HepG2 (cell line): ENCODE measurements at places on chromosomes 5 and 9. TPM values are rescaled to one million over a fixed set of nuclear protein-coding genes. Genes with fewer than 3 reads are reported as not detected.
A peak's percentile ranks its signal among the peaks of the same experiment; 100 is the strongest.

- H3K4me3 ChIP-seq: no peak overlapping the region
- H3K4me1 ChIP-seq: no peaks in the 10 kb centered on the region
Measured at GRCh38 chr5:146042628-146043279, 62.6 kb downstream of the PLAC8L1 start.

- H3K4me3 ChIP-seq: peak overlapping the region; percentile 94
- no peaks in the 10 kb centered on the region for H3K27me3 ChIP-seq
- no peaks in the 10 kb centered on the region for H3K36me3 ChIP-seq
- H3K4me1 ChIP-seq: peaks cover 21% of the 10 kb centered on the region
- H3K27ac ChIP-seq: peak overlapping the region; percentile 79
Measured at GRCh38 chr5:159263569-159263905, 447 bp downstream of the UBLCP1 start.

DNA sequence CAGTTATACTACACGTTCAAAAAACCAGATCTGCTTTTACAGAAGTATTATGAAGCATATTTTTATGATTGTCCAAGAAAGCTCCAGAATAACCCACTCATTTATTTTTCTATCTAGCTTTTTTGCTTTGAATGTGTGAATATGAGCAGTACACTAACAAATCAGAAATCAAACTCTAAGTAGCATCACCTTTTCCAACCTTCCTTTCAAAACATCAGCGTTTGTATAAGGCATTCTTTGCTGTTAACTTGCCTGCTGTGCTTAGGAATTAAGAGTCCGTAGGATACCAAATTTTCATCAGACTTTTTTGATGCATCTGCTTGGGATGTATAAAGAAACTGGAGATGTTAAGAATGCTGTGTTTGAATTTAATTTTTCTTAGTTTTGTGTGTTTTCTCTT, 3.8 kb downstream of the TLE4 start:
- H3K27ac ChIP-seq: no peak overlapping the region
- peaks cover 31% of the 10 kb centered on the region for H3K27me3 ChIP-seq
- H3K4me3 ChIP-seq: no peak overlapping the region
- H3K36me3 ChIP-seq: no peaks in the 10 kb centered on the region
- peaks cover 5% of the 10 kb centered on the region; the same call in 1 of the 2 replicates for H3K4me1 ChIP-seq

- H3K4me1 ChIP-seq: no peaks in the 10 kb centered on the region
Measured at GRCh38 chr9:31582561-31582960, 801.9 kb upstream of the ACO1 start.

The OBP2B gene
- total RNA-seq: not detected in 2 replicates

The SURF6 gene
- total RNA-seq: 13.3 and 14.7 TPM in 2 replicates

The SPINK6 gene
- total RNA-seq: not detected in 2 replicates
